Amygdala (tissue), 56 donors: ENCODE measurements at places on chromosomes 13 and 19.

DNA sequence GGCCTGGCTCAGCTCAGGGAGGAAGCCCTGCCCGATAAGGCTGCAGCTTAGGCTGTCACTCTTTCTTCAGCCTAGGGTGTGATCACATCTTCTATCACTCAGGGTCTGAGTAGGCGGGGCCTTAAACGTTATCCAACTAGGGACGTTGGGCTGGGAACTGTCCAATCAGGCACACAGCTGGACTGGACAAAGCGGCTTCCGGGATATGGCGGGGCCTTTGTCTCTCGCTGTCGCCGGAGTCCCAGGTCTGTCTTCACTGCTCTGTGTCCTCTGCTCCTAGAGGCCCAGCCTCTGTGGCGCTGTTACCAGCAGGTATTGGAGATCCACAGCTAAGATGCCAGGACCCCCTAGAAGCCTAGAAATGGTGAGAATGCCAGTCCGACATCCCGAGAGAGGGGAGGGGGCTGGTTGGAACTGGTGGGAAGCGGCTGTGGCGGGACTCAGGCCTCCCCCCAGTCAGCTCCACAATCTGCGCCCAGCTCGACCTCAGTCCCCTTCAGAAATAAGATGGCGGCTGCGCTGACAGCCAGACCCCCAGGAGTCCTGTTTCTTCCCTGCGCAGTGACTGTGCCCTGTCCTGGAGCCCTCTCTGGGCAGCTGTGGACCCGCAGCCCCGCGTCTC lies at the start of gene ZNF254:
TSS of gene ZNF254 (plus strand) at position 214 of the 622 bp plus-strand sequence. CDS start at position 335, 121 bp downstream.
- DNase-seq = peak; percentile 85

DNA sequence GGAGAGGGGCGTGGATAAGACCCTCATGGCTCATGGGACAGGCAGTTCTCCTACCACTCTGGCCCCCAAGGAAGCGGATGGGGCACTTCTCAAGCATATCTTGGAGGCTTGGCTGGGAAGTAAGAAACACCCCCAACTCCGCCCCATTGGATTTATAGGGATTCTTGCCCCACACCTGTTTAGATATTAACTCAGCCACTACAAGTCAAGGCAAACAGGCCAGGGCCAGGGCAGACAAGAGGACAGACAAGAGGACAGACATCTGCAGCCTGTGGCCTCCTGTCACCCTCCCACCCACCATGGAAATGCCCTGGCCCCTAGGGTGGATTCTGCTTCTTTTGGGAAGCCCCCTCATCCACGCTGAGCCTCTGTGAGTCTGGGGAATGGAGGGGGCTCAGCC lies 24.1 kb downstream of the RDH8 start:
- DNase-seq = no peak

GRCh38 chr13:49214917-49215376 lies 5.2 kb upstream of the MLNR start:
- DNase-seq = no peak

DNA sequence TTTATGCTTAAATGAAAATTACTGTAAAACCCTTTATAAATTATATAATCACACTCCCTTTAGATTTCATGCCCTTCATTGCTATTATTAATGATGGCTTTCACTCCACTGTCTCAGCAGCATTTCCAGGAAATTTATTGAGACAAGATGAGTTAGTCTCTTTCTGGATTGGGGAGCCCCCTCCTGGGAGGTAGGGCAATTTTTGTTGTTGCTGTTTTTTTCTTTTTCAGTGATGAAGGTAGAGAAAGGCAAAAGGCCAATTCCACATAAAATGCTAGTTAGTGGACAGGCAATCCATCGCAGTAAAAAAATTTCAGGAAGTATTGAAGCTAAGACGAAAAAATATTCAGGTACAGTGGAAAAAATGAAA lies 80.2 kb downstream of the TEX26 start:
- DNase-seq = no peak

DNA sequence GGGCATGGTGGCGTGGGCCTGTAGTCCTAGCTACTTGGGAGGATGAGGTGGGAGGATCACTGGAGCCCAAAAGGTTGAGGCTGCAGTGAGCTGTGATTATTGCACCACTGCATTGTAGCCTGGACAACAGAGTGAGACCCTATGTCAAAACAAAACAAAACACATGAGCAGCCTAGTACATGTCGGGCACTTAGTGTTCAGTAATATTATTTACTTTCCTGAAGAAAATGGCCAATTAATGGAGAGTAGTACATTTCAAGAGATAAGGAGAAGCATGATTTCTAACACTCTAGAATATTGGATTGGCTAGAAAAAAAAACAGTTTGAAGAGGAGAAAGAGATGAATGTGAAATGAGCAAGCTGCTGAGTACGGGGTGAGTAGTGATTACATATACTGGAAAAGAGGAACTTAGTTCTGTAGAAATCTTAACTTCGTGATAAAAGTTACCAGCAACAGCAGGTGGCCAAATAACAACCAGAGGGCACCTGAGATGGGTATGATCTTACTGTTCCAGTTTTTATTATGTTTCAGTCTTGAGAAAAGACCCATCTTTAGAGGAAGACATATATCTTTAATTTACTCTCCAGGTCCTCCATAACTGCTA lies 36.2 kb downstream of the SPATA13 start:
- no peak for DNase-seq

GRCh38 chr19:40141551-40141950 lies 49.7 kb upstream of the MAP3K10 start:
- DNase-seq = no peak

DNA sequence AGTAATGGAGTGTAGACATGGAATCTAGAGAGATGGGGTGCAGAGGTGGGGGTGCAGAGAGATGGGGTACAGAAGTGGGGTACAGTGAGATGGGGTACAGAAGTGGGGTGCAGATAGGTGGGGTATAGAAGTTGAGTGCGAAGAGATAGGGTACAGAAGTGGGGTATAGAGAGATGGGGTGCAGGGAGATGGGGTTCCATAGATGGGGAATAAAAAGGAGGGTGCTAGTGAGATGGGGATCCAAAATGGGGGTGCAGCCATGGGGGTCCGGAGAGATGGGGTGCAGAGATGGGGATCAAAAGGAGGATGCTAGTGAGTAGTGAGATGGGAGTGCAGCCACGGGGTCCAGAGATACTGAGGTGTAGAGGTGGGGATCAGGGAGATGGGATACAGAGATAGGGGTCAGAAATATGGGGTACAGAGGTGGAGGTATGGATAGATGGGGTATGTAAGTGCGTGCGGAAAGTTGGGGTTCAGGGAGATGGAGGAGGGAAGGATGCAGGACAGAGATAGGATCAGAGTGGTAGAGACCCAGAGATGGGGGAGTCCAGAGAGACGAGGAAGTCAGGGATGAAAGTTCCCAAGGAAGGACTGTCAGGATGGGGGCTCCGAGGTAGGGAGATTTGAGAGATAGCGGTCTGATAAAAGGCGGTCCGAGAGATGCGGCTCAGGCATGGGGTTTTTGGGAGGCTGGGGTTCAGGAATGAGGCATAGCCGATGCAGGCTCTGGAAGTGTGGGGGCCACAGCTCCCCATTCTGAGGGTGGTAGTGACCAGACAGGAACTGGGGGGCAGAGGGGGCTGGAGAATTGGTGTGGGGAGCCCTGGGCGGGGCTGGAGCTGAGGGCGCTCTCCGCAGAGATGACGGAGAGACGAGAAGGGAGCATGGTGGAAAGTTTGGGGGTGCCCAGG lies 3.4 kb downstream of the PALM3 start:
- no peak for DNase-seq

DNA sequence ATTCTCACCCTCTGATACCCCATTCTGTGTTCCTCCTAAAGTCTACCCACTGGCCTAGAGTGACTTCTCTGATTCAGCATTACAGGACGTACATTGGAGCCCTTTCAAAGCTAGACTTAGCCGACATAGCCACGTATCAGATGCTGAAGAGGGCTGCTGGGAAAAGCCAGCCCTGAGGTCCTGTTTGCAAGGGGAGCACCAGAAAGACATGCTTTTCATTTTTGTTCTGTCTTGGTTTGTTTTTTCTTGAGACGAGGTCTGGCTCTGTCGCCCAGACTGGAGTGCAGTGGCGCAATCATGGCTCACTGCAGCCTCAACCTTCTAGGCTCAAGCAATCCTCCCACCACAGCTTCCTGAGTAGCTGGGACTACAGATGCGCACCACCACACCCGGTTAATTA lies 6.3 kb upstream of the ZSWIM4 start:
- DNase-seq = no peak

DNA sequence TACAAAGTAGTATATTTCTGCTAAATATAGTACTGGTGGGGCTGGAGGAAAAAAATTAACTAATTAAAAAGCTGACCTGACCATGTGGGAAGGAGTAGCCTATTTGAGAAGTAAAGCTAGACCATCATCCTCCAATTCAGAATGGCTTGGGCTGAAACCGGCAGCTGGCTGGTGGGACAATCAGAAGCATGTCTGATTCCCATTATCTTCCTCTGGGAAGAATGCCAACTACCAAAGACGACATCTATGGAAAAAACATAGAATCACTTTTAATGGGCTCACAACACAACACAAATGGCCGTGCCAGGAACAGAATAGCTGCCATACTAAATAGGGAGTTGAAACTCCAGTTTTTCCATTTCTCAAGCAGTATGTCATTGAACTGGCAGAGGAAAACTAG lies 120.4 kb upstream of the FREM2 start:
- no peak for DNase-seq

- no peak for DNase-seq
Observed at GRCh38 chr19:43784981-43785808, 4.4 kb upstream of the KCNN4 start.

DNA sequence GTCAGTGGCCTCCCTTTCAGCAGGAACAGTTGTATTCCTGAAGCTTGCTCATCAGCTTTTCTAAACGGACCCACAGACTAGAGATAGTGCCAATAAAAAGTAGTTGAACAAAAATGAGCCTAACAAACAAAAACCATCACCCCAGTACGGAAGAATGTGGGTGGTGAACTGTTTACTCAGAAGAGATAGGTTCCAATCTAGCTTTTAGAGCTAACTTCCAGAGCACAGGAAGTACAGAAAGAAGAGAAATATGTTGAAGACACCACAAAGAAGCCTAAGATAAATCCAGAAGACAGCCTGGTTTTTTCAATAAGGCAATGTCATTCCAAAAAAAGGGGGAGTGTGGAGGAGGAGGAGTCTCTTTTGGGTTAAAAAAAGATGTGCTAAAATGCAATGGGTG lies 2.8 kb upstream of the LMO7 start:
- DNase-seq = no peak

GRCh38 chr13:98467263-98467985 lies 109.5 kb downstream of the STK24 start:
- DNase-seq = no peak

GRCh38 chr19:51342631-51343569 lies 961 bp upstream of the VSIG10L start:
- no peak for DNase-seq

- peak; percentile 3 for DNase-seq
Observed at GRCh38 chr19:44570984-44571684, 41.7 kb upstream of the CEACAM20 start.

GRCh38 chr19:43708716-43709115 lies 7.2 kb upstream of the IRGC start:
- DNase-seq = no peak

DNA sequence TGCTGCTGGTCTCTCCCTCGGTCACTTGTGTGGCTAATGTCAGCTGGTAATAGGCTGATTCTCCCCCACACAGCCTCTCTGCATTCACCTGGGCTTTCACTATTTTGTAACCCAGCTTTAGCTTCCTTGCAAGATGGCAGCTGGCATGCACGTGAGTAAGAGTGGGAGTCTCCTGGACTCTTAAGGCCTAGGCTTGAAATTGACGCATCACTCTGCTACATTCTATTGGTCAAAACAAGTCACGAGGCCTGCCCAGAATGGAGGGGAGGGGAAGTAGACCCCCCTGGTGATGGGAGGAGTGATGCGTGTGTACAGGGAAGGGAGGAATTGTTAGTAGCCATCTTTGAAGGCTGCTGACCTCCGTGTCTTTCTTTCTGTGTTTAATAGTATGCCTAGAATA lies 24.9 kb upstream of the PNMA8B start:
- no peak for DNase-seq

GRCh38 chr19:49985871-49986270 lies 24.9 kb upstream of the SIGLEC11 start:
- peak; percentile 25 for DNase-seq

- DNase-seq = no peak
Observed at GRCh38 chr13:109357751-109358471, 428.5 kb downstream of the IRS2 start.

DNA sequence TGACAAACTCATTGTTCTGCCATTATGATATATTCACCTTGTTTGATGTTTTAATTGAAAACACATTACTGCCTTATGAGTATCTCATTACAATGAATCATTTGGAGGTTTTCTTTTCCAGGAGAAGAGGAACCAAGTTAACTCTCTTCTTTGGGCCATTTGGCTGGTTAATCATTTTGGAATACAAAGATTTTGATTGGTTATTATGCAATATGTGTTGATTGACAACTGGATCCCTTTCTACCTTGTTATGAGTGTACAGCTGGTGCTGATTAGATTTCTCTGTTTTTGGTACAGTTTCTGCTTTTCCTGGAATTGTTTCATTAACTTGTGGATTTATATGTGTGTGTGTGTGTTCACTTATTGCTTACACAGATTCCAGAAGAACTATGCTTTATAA lies 49.2 kb upstream of the RGCC start:
- no peak for DNase-seq

GRCh38 chr13:93270769-93271742 lies 44.4 kb downstream of the GPC6 start:
- no peak for DNase-seq

DNA sequence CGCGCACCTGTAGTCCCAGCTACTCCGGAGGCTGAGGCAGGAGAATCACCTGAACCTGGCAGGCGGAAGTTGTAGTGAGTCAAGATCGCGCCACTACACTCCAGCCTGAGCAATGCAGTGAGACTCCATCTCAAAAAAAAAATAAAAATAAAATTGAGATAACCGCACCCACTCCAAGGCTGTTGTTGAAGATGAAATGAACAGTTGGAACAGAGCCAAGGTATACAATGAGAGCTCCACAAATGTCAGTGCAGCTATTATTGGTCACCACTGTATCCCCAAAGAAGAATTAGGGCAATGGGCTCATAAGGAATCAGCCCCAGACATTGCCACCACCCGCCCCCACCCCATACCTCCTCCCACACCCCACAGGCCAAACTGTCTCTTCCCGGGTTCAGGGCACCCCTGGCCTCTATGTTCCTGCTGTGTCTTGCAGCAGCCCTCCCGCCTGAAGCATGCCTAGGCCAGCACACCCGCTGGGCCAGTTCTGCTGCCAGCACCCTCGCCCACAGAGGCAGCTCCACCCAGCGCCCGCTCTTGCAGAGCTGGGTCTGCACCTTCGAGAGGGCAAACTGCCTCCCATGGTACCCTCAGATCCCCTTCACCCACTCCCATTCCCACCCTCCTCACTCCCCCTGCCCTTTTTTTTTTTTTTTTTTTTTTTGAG lies 3.5 kb upstream of the S1PR5 start:
- no peak for DNase-seq

DNA sequence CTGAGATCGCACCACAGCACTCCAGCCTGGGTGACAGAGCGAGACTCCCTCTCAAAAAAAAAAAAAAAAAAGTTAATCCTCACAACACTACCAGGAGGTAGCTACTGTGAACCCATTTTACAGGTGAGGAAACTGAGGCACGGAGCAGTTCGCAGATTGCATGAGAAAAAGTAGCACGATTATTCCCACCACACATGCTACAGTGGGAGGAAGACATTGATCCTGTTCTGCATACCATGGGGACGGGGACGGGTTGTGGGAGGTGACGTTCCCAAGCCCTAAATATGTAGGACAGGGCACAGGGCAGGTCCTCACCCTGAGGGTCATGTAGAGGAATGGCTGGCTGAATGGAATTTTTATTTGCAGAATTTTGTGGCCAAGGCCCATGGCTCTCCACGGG lies 23.7 kb downstream of the CLEC17A start:
- no peak for DNase-seq

GRCh38 chr13:100045355-100045754 lies 43.5 kb upstream of the PCCA start:
- no peak for DNase-seq
